Activated CD4-positive, alpha-beta T cell treated with anti-CD3 and anti-CD28 coated beads, Interleukin-2, amount 50 U/mL, for 48 hours (primary cell): ENCODE measurements at places on chromosomes 11 and 22.

- no peak for DNase-seq
Observed at GRCh38 chr11:101254037-101254436, 124.4 kb upstream of the PGR start.

DNA sequence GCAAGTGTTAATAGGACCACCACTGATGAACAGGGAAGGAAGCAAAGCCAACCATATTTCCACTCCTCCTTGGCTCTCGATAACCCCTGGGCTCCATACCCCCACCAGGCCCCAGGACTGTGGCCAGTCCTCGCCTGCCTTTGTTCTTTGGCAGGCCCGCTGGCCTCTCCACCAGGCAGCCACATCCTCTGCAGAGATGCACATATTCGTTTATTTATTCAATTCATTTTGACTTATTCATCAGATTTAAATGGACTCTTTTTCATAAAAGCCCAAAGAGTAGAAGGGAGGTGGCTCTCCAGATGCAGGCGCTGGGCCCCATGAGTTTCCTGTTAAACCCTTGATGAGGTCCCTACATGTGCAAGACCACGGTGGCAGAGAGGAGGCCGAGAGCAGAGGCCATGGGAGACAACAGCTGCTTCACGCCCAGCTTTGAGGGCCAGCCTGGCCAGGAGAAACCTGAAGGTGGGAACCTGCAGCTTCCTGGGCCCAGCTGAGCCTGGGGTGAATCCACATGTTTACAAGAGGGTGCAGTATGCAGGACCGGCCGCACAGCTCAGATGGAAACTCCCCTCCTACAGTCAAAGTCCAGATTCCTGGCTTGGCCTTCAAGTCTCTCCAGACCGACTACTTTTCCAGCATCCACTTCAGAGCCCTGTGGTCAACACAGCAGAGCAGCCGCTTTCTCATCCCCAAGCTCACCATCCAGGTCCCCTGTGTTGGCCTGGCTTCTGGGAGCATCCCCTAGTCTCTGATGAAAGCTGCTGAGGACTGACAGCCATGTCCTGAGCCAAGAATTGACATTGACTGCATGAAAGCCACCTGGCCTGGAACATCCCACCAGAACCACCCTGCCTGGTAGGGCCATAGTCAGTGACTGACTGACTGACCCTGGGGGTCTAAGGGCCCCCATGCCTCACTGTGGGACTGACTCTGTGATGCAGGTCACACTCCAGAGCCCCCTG, 39.7 kb upstream of the CCND1 start:
- DNase-seq: no peak

DNA sequence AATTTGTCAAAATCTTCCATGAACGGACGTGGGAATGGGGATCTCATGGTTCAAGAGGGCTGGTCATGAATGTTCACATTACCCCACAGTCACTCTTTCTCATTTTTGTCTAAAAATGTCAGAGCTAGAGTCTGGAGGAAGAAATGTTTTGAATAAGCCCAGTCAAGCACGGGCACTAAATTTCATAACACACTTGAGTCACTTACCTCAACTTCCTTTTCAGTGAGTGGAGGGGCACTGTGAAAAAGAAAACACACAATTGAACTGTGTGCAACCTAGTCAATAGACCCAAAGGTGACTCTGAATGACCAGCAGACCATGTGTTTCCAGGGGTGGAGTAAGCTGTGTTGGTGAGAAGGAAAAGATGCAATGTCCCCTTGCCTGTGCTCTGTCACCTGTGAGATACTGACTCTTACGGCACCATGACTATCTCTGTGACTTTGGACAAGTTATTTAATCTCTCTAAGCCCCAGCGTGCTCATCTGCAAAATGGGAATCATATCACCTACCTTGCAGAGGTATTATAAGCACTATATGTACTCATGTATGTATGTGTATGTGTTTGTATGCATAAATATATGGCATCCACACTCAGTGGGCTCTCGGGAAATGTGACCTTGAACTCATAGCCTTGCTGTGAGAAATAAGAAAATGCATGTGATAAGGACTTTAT, 38.2 kb upstream of the LYVE1 start:
- DNase-seq: no peak

- no peak for DNase-seq
Observed at GRCh38 chr22:44247923-44248892, 64.5 kb downstream of the SHISAL1 start.

GRCh38 chr11:64000026-64000739, 13.9 kb downstream of the OTUB1 start:
- peak; percentile 78 for DNase-seq

GRCh38 chr11:24124876-24125275, 372.0 kb upstream of the LUZP2 start:
- no peak for DNase-seq

GRCh38 chr11:95230810-95231126, 234 bp downstream of the SESN3 start:
- no peak for DNase-seq
